SHP77 treated with DMSO at 0.1 percent for 48 hours (cell line): ENCODE measurements at places on chromosomes 12 and 14.

DNA sequence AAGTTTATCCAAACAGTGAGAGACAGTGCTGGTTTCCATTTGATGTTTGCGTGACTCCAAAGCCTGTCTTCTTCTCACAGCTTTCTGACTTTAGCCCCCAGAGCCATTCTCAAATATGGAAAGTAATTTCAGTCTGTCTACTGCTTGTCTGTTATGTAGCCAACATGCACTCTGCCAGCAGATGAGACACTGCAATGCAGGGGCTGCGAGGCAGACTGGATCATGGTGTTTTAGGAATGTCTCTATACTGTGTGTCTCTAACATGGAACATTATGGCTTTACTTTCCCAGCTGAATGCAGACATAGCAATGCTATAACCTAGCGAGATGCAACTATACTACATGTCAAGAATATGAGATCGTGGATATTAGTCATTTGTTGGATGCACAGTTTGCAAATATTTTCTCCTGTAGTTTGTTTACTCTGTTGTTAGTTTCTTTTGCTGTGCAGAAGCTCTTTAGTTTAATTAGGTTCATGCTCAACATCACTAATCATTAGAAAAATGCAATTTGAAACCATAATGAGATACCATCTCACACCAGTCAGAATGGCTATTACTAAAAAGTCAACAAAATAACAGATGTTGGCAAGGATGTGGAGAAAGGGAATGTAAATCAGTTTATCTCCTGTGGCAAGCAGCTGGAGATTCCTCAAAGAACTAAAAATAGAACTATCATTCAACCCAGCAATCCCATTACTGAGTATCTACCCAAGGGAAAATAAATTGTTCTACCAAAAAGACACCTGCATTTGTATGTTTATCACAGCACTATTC lies 235.8 kb upstream of the TMTC1 start:
- no peak for DNase-seq

DNA sequence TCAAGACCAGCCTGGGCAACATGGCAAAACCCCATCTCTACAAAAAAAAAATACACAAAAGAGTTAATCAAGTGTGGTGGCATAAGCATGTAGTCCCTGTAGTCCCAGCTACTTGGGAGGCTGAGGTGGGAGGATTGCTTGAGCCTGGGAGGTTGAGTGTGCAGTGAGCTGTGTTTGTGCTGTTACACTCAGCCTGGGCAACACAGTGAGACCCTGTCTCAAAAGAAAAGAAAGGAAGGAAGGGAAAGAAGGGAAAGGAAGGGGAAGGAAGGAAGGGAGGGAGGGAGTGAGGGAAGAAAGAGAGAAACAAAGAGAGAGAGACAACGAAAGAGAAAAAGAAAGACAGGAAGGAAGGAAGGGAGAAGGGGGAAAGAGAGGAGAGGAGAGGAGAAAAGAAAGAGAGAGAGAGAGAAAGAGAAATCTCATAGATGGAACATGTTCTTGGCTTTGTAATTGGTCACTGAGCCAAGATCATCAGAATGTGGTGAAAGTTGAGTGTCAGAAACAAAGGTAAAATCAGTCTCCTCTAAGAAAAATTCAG lies 26.8 kb upstream of the NAP1L1 start:
- DNase-seq: no peak

- no peak for DNase-seq
Measured at GRCh38 chr14:65565948-65566347, 153.4 kb downstream of the FUT8 start.

DNA sequence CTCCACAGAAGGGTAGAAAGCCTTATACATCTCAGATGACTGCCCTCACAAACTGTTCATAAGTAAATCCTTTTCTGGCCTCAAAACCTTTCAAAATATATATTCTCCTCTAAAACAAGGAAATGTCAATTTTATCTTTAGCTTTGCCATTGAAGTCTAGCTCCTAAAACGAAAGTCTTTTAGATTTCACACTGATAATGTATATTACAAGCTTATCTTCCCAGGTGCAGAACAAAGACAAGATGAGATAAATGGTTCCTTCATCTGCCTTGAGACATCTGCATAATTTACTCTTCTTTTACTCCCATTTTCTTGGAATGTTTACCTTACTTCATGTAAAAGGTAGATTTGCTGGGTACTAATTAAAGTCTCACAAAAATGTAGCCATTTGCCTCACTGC lies 257.1 kb downstream of the SYT10 start:
- DNase-seq: no peak

DNA sequence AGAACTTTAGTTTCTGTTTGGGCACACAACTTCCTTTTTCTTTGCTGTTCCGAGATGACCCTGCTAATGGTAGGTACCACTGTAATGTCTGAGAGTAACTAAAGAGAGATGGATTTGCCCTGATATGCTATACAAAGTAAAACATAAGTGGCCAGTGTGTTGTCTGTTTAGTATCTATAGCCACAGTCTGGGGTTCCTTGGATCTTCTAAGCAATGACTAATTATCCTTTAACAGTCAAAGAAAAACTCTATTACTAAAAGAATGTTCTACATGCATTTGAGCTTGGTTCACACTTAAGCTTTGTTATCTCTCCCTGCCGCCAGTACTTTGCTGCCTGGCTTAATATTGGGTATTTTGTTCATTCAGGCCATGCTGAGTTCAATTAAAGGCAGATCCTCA lies 1051.9 kb upstream of the FLRT2 start:
- DNase-seq: no peak

DNA sequence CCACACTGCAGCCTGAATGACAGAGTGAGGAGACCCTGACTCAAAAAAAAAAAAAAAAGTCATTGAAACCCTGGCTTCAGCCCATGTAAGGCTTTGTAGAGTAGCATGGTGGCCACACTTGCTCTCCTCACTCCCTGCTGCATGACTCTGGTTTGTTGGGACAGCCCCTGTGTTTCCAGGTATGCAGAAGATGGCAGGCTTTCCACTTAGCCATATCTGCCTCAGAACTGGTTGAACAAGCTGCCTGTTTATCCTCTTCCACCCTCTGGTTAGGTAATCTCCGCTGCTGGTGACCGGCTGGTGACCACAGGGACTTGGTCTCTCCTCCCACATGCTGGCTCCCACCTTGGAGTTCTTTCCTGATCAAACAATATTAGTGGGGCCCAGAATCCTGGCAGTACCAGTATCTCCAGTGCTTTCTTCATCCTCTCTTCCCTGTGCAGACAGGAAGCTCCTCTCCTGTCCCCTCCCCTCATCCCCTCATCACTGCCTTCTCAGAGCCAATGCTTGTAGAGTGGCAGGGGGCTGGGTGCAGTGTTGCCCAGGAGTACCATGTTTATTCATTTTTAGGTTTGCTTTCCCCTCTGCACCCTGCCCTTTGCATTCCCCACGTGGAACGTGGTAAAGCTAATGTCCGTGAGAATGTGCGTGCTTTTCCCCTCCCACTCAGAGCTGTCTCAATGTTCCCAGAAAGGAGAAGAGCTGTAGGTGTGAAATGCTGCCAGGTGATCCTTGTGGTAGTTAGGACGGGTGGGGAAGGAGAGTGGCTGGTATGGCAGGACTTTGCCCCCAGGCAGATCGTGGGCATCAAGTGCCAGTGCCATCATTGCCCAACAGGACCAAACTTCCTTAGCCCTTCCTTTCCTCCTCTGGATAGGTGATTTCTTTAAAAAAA lies 11.3 kb downstream of the ABHD12B start:
- DNase-seq: no peak

GRCh38 chr12:110379631-110380030 lies 23.9 kb downstream of the ANAPC7 start:
- no peak for DNase-seq

DNA sequence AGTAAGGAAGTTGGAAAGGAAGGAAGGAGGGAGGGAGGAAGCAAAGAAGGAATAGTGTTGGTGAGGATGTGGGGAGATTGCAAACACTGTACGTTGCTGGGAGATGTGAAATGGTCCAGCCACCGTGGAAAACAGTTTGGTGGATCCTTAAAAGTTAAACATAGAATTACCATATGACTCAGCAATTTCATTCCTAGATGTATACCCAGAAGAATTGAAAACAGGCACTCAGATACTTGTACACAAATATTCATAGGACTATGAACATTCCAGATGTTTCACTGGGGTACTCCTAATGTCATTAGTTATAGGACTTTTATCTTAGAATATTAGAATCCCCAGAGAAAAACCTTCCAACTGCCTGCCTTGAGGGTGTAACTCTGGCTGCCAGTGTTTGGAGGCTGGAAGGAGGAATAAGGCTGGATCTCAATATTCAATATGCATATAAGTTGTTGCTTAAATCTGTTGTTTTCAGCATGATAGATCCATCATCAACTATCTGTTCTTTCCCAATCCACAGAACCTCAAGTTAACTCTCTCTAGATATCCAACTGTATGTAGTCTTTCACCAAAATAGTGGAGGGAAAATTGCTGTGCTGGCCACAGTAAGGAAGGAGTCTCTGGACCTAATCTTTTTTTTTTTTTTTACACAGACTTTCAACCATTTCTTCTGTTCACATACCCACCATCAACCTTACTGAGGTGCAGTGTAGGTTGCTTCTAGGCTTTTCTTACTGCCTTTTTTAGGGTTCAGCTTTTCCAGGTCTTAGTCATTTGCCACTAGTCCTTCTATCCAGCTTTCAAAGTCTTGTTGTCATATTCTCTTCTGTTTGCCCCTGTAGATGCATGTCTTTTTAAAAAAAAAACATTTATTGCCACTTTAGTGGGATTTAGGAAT lies 94.5 kb downstream of the DNAI7 start:
- DNase-seq: no peak

DNA sequence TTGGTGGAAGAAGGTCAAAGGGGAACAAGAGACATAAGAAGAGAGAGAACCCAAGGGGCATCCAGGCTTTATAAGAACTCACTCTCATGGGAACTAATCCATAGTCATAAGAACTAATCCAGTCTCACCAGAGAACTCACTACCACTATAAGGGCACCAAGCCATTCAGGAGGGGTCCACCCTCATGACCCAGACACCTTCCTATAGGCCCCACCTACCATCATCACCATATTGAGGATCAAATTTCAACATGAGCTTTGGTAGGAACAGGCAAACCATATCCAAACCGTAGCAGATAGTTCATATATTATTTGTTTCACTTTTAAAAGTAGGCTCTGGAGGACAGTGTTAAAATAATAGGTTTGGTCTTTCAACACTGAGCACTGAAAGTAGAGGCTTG lies 350.1 kb downstream of the TMTC2 start:
- no peak for DNase-seq

GRCh38 chr14:56659964-56660551 lies 80.5 kb downstream of the TMEM260 start:
- DNase-seq: peak; percentile 32

DNA sequence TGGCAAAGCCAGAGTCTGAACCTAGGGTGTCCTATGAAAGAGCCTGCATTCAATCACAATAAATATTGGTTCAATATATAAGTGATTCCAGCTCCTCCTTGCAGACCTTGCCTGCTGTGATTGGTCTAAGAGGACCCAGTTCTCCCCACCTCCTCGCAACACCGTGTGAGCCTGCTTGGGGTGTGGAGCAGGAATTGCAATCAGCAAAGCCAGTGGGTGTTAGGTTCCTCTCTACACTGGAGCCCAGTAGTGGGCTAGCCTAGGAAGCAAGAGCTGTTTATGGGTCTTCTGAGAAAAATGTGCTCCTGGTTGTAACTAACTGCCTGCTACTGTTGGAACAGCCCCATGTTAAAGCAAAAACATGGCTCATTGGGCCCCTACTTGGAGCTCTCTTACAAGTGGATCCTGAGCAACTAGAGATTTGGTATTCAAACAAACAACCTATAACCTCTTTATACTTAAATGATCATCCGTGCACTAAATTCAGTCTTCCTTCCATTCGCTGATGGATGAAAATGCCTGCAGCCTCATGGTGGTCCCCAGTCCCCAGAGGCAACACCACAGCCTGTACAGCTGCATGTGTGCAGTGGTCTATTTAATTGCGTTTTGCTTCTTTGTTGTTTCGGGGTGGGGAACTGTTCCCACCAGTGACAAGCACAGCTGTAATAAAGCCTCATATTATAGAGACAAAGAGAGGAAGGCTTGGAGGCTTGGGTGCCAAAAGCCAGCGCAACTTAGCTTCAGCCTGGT lies 3.7 kb upstream of the SELPLG start:
- no peak for DNase-seq

GRCh38 chr14:44383636-44384035 lies 123.4 kb downstream of the FSCB start:
- no peak for DNase-seq

DNA sequence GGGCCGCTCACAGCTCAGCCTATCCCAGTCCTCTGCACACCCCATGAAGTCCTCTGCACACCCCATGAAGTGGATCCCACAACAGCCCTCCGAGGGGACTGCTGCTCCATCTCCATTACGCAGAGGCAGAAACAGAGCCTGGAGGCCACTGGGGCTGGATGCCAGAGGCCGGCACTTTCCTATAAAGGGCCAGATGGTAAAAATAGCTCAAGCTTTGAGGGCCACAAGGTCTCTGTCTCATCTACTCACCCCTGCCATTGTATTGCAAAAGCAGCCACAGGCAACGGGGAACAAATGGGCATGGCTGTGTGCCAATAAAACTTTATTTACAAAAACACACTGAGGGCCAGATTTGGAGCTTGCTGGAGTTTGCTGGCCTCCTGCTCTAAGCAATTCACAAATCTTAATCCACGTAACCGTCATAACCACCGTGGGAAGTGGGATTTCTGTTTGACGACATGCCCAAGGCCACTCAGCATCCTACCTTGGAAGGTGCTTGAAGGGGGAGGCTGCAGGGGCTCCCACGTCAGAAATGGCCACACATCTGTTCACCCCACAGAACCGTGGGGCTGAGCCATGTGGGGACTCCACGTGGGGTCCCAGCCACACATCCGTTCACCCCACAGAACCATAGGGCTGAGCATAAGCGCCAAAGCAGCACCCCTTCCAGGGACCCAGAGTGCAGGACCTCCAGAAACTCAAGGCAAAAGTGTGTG lies 92.0 kb downstream of the NCOR2 start:
- peak; percentile 17 for DNase-seq

GRCh38 chr12:127677537-127678131 lies 589.3 kb upstream of the TMEM132C start:
- peak; percentile 72 for DNase-seq

GRCh38 chr14:91363776-91364523 lies 53.7 kb downstream of the CCDC88C start:
- no peak for DNase-seq

- no peak for DNase-seq
Measured at GRCh38 chr12:119134284-119135072, 44.3 kb upstream of the HSPB8 start.

DNA sequence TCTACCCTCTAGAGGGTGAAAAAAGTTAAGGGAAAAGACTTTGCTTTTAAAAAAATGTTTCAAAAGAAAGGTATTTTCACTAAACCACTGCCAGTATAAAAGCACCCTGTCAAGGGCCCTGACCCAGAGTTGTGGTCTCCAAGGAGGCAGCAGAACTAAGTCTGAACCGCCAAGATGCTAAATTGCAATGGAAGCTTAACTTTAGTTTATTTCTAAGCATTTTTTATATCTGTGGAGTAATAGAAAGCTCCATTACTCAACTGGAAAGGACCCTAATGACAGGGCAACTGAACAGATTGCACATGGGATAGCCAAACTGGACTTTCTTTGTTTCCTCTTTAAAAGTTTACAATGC lies 379.8 kb downstream of the NAV3 start:
- no peak for DNase-seq

GRCh38 chr14:93055651-93056115 lies 60.0 kb downstream of the ITPK1 start:
- no peak for DNase-seq
